ENCODE measurements at places on chromosomes 7 and 10. TPM values are rescaled to one million over a fixed set of nuclear protein-coding genes. Genes with fewer than 3 reads are reported as not detected.

NUTM2D gene
- total RNA-seq: 4.0 TPM

- peak; percentile 65 for DNase-seq
These were observed 17.1 kb downstream of the STEAP4 start for GRCh38 chr7:88289564-88290025.

DNA sequence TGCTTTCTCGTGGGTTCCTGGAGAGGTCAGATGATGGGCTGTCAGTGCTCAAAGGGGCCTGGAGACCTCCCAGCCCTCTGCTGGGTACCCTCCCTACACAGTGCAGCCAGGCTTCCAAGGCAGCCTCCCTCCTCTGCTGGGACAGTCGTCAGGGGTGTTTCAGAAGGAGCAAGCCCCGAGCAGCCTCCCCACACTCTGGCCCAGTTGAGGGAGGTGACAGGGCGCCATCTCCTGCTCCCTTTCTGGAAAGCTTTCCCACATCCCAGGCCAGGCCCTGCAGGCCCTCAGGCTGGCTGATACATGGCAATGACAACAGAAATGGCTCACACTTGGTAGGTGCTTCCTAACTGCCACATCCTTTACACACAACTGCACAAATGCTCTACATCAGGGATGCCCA lies 32.1 kb downstream of the KCNMA1 start:
- no peak for DNase-seq

- DNase-seq: peak; percentile 85
These were observed 167.3 kb downstream of the EGFR start for GRCh38 chr7:55185941-55186609.

DNA sequence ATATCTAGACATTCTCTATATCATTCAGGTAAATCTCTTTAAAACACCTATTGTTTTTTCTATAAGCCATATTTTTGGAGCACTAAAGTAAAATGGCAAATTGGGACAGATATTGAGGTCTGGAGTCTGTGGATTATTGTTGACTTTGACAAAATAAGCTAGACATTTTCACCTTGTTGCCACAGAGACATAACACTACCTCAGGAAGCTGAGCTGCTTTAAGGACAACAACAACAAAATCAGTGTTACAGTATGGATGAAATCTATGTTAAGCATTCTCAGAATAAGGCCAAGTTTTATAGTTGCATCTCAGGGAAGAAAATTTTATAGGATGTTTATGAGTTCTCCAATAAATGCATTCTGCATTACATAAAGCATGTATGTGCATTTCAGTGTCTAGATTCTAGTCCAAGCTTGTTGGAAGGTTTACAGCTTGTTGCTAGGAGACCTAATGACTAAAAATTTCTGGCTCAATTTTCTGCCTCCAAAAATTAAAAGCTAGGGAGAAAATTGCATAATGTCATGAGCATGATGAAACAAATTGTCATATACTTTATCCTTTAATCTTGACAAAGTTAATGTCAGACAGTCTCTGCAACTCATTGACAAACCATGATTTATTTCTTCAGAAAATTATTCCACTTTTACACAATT lies 18.3 kb downstream of the LIPM start:
- DNase-seq: no peak

GRCh38 chr7:113374955-113375354 lies 256.6 kb upstream of the SMIM30 start:
- DNase-seq: no peak

DNA sequence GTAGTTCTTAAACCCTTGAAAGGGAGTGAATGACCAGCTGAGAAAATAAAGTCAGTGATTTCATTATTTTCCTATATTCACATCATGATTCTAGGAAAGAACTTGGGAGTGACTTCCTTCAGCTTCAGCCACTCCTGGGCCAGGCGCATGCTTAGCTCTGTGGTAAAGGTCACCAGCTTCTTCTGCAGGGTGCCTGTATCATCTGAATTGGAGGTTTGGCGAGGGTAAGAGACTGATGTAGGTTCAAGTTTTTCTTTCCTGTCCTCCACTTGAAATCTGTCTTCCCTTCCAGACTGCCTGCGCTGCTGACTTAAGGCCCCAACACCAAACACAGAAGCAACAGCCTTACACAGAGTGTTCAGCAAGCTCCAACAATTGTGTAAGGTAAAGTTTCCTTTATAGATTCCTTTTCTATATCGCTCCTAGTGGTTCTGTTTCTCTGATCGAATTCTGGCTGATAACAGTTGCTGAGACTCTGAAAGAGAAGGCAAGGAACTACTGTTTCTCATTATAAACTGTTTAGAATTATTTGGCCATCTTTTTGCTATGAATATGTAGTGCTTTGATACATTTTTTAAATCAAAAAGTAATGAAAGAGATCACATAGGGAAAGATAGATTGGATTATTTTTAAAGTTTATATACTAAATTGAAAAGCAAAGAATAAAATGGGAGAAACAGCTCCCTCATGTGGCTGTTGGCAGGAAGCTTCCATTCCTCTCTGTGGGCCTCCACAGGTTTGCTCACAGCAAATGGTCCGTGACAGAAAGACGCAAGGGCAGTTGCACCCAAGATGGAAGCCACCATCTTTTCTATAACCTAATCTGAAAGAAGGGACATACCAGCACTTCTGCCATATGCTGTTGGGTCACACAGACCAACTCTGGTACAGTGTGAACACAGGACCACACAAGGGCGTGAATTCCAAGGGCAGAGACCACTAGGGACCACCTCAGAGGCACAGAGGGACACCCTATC lies 14.0 kb downstream of the GATAD1 start:
- no peak for DNase-seq

- DNase-seq: no peak
These were observed 10.3 kb upstream of the IFIT1B start for GRCh38 chr10:89367529-89367928.

DNA sequence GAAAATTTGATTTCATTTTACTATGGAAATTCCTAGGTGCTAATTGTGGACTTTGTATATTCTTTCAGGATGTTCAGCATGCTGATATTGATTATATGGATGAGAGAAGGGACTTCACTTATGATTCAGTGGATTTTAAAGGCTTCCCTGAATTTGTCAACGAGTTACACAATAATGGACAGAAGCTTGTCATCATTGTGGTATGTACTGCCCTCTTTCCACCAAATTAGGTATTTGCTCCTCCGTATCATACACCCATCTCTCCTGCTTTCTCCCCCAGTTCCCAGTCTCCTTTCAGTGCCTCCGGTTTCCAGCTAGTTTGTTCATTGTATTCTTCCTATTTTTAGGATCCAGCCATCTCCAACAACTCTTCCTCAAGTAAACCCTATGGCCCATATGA lies 34.6 kb downstream of the MGAM start:
- no peak for DNase-seq

GRCh38 chr7:95861041-95861440 lies 88.7 kb downstream of the DYNC1I1 start:
- DNase-seq: no peak

DNA sequence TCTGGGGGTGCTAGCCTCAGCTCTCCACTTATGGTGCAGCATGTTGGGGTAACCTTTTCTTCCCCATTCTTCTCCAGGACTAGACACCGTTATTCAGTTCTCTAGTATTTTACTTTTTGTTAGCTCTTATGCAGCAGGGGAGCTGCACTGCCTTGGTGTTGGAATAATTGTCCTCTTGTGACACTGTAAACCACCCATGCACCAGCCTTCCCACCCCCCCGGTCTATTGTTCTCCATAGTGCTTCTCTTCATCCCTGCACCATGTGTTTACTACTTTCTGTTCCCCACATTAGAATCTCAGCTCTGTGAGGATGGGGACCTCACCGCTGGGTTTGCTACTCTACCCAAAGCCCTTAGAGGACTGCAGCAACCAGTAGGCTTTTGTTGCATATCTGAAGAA lies 230.7 kb downstream of the RPS24 start:
- DNase-seq: no peak

- DNase-seq: no peak
These were observed 263.9 kb downstream of the ETV1 start for GRCh38 chr7:13725591-13725990.

GRCh38 chr10:112827086-112827485 lies 123.0 kb upstream of the TCF7L2 start:
- no peak for DNase-seq

XRCC2 gene
- total RNA-seq: 3.2 TPM

HGF gene
- not detected for total RNA-seq

GPR146 gene
- 0.21 TPM for total RNA-seq

DNA sequence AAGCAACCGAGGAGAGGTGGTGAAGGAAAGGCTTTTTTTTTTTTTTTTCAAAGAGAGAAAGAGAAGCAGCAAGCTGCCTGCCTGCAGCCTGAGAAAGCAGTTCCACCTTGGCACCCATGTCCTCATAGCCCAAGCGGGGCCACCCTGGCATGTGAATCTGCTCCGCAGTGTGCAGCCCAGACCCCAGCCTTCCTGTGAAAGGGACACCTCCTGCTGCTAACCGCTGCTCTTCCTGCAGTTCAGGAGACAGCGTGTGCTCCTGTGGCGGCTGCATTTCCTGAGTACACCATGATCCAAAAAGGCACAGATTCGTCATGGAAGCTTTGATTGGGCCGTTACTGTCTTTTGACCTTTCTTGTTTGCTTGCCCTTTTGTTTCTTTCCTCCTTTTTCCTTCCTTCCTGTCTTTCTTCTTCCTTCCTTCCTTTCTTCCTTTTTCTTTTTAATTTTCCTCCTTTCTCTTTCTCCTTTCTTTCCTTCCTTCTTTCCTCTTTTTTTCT lies 38.1 kb downstream of the IKZF1 start:
- no peak for DNase-seq

SGPL1 gene
- total RNA-seq: 82.7 TPM

GRCh38 chr10:133079836-133080682 lies 7.7 kb upstream of the ADGRA1 start:
- no peak for DNase-seq

- no peak for DNase-seq
These were observed 90.4 kb downstream of the SVOPL start for GRCh38 chr7:138610671-138611170.

GRCh38 chr10:71939861-71940474 lies 24.2 kb upstream of the CHST3 start:
- no peak for DNase-seq

DNA sequence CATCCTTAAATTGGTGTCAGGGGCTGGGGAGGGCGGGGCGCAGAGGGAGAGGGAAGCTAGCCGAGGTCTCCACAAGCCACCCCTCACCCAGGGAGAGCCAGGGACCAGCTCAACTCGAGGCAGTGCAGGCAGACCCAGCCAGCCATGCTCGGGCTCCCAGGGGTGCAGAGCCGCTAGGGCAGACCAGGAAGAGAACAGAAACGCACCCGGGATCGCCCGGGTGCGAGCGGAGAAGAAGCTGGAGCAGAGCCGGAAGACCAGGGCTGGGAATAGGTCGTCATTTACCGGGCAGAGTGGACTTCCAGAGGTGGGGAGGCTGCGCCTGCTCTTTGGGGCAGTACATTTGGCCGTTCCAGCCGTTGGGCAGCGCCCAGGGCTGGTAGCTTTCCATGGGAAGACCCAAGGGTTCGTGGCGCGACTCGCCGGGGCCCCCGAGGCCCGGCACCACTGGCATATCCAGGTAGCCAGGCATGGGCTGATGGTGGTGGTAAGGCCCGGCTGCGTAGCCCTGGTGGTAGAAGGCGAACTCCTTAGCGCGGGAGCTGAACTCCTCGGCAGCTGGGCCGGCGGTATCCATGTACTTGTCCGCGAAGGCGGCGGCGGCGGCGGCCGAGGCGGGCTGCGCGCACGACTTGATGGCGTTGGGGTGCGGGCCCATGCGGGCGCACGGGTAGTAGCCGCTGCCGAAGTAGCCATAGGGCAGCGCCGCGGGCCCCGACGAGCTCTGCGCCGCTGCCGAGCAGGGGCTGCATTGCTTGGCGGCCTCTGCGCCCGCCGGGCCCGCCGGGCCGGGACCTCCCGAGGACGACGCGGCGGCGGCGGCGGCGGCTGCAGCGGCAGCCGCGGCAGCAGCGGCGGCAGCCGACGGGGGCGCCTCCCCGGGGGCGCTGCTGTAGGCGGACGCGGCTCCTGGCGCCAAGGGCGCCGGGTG lies 755 bp downstream of the HOXA13 start:
- no peak for DNase-seq

VAX1 gene
- not detected for total RNA-seq

TMEM130 gene
- total RNA-seq: 0.33 TPM

- no peak for DNase-seq
These were observed 11.0 kb downstream of the FLNC start for GRCh38 chr7:128841171-128841690.

LGI1 gene
- total RNA-seq: not detected

- no peak for DNase-seq
These were observed 391.4 kb downstream of the TNS3 start for GRCh38 chr7:47190462-47190861.

DNA sequence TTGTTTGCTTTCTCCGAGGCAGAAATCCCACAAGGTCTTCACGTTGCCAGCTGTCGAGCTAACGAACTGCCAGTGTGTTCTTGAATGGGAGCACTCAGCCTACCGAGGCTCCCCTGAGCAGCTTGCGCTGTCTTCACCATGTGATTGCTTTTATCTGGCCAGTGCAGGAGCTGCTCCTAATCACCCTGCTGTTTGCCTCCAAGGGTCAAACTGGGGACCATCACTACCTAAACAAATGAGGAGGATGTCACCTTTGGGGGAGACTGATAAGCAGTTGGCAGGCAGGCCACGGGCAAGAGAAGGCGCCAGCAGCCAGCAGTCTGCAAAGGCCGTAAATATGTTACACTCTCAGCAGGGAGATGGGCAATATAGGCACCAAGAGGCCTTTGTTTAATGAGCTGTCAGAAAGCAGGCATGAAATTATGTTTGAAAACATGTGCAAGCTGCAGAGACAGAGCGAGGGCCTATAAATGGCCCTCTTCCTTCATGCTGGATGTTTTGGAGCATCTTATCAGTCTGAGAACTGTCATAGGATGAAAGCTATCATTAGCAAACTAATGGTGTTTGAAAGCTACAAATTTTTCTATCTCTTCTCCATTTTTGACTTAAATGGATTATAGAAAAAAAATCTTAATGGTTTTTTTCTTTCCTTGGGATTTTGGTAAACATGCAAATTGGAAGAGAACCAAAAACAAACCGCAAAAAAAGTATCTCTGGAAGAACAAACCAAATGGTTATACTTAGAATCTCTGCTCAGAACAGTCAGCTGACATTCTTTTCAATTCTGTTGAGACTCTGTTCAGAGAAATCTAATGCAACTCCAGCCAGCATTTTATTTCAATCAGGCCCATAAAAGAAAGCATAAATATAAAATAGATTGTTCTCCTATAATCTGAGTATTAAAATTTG lies 267.3 kb upstream of the NPVF start:
- DNase-seq: no peak

NPSR1 gene
- total RNA-seq: not detected

DNA sequence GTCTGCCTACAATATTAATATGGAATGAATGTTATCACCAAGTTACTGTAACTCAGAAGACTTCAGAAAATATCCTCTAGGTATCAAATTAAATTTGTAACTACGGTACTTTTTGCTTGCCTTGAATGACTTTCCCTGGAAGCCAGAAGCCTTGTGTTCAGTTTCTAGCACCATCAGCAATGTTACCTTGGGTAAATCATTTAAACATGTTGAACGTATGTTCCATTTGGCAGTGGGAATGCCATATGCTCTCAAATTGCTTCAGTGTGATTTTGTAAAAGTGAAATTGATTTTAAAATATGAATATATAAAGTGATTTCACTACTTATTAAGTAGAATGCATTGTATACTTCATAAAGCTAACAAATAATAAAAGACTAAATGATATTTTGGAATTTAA lies 11.2 kb downstream of the RPA3 start:
- DNase-seq: no peak

RARRES2 gene
- total RNA-seq: 0.38 TPM

- no peak for DNase-seq
These were observed 16.5 kb downstream of the AP3M1 start for GRCh38 chr10:74133923-74134820.

GRCh38 chr10:64636461-64636860 lies 1115.3 kb downstream of the REEP3 start:
- DNase-seq: no peak

GRCh38 chr7:123633553-123633952 lies 22.1 kb upstream of the LMOD2 start:
- peak; percentile 45 for DNase-seq

Data from kidney epithelial cell (primary cell).